ENCODE measurements at places on chromosomes 7 and 10.

GRCh38 chr7:43584195-43584586, 1.3 kb downstream of the STK17A start:
- no peak for DNase-seq

GRCh38 chr10:74164716-74165529, 13.9 kb downstream of the ADK start:
- DNase-seq: no peak

DNA sequence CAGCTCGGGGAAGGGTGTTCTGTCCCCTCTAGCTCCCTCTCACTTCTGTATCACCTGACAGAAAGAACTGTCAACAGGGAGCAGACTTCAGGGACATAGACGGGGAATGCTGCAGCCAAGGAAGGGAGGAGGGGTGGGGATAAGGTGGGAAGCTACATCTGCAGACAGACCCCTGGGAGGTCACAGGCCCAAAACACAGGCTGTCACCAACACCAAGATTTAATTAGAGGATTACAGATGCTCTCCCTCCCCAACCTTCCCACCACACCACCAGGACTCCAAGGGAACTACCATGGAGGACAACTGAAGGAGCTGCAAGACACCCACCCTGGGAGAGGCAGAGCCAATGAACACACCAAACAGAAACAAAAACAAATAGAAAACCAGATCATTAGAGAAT, 425.2 kb upstream of the VSTM2A start:
- no peak for DNase-seq

DNA sequence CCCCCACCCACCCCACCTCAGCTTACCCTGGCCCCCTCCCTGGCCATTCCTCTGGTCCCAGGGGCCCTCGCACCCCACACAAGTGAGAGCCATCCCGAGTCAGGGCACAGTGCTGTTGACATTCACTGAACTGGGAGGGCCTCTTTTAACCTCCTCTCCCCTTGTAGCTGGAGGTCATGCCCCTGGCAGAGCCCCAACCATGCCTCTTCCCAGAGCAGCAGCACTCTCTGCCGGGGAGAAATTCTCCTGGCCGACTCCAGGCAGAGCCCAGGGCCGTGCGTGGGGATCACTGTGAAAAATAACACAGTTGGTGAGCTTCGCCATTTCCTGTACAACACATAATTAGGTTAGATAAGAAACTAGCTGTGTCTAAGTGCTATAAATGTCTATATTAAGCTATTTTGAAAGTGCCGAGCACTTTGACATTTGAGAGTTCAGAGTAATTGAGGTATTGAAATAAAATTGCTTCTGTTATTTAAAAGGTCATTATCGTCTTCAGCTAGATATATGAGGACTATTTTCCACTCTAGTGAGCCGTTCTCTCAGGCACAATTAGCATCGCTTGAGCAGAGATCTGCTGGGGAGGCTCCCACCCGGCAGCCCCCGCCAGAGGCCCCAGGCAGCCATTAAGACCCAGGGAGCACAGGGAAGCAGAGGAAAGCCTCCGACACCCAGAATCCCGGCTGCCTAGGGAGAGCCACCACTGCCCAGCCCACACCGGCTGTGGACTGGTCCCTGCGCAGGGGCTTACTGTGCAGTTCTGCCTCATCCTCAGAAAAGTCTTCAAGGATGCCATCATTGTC, 62.4 kb upstream of the LRRC18 start:
- no peak for DNase-seq

DNA sequence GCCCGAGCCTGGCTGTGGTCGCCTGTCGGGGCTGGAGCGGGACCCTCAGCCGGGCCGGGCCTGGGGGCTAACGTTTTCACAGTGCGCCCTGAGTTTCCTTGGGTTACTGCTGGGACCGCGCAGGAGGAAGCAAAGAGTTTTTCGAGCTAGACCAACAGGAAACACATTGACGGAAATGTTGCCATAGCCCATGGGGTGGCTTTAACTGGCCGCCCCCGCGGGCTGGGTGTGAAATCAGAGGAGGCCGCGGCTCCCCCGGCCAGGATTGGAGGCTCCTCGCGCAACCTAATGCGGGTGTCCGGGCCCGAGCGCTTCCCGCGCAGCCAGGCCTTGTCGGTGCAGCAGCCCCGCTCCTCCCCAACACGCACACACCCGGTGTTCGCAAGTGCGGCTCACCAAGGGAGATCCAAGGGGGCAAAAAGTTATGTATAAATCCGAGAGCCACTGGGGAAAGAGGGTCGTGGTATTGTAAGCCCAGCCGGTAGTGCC, 1.9 kb downstream of the HHEX start:
- DNase-seq: no peak

DNA sequence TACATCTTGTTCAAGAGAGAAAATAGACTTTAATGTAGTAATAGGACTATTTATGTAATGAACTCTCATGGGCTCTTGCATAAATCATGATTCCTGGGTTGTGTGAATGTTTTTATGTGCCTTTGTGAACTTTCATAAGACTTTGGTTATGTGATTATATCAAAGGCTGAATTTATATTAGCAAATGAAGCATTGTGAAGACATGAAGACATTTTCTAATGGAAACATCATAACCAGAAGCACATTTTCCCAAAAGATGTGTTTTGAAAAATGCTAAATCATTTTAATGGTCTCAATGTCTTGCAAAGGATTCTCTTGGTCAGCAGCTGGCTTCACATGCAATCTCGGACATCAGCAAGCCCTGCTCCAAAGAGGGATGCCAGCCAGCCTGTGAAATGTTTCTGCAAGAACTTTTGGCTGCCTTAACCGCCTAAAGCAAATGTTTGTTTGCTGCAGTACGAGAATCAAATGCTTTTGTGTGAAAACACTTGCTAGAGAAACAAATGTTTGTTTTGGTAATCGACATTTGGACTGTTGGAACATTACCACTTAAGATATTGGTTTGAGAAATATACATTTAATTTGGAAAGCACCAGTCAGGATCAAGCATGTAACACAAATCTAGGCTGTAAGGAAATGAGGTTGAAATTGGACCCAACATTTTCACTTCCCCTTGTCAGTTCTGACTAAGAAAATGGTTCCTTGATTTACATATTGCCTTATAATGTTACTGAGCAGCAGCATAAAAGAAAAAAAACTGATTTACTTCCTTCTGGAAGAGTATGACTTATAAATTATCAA, 102.1 kb downstream of the RTKN2 start:
- no peak for DNase-seq

- no peak for DNase-seq
Observed at GRCh38 chr10:6348096-6348874, 145.6 kb downstream of the PFKFB3 start.

DNA sequence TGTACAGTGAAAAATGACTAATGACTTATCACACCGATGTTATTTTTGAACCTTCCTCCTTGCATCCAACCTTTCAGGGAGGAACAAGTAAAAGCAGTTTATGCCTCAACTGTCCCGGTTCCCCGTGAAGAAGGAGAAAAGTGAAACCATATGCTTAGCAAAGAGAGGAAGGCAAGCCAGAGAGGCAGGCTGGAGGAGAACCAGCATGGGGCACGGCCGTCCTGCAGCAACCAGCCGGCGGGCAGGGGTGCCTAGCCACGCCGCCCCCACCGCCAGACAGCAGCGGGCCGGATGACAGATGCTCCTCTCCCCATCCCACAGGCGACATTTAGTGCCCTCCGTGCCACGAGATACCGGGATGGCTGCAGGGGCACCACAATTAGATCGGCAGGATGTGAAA, 421.4 kb upstream of the MGMT start:
- DNase-seq: no peak

DNA sequence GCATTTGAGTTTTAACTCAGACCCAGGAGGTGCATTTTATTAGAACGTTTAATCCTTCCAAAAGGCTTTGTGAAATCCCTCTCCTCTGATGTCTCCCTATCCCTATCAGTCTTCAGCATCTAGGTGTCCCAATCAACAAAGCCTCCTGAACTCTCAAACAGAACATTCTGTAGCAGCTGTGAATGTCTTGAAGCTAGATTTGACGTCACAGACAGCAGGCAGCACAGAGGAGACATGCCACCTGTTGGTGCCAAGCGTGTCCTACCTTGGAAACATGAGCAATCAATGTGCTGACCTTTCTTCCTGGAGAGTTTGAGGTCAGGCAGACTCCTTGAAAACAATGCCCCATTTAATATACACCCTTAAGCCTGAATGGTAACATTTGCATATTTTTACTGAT, 125.5 kb downstream of the RNLS start:
- DNase-seq: no peak

GRCh38 chr7:46131916-46132795, 211.1 kb upstream of the IGFBP3 start:
- DNase-seq: no peak

DNA sequence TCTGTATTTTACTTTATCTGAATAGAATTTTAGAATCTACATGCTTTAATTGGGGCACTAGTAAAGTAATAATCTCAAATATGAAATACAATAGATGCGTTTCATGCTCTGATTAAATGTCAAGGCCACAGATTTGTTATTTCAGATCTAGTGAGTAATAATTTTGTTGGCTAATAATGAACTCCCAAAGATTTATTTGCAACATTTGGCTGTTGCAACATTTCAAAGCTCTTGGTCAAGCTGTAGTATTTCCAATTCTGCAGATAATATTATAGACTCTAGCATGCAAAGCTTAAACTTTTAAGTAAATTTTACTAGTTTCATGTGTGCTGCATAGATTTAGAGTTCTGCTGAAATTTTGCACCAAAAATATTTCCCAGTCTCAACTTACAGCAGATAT, 16.7 kb downstream of the LRRN3 start:
- no peak for DNase-seq

DNA sequence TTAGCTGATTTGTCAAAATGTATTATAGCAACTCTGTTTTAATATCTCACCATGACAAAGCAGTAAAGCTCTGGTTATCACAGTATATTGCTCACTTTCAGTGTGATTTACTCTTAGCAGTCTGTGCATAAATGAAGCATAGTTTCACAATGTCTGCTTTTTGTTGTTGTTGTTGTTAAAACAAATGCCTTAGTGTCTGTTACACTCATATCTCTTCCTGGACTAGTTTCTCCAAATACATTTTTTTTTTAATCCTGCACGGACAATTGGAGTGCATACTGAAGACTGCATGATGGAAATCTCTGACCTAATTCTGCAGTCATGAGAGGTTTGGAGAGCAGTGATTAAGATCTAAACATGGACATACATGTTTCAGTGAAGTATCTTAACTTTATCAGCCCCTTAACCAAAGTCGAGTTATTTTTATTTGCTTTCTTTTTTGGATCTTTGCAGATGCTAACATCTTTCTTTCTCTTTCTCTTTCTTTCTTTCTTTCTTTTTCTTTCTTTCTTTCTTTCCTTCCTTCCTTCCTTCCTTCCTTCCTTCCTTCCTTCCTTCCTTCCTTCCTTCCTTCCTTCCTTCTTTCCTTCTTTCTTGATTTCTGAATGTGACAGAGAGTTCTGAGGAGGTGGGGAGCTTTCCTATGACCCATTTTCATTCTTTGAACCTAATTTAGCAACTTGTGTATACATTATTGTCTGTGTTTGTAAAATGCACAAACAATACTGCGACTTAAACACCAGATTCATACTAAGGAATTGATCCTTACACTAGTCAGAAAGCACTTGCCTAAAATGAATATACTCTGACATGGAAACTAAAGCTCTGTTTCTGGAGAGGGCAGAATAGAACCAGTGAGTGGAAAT, 161.5 kb upstream of the AGR3 start:
- no peak for DNase-seq

- peak; percentile 58 for DNase-seq
Observed at GRCh38 chr10:24952707-24953645, 570 bp upstream of the PRTFDC1 start.

DNA sequence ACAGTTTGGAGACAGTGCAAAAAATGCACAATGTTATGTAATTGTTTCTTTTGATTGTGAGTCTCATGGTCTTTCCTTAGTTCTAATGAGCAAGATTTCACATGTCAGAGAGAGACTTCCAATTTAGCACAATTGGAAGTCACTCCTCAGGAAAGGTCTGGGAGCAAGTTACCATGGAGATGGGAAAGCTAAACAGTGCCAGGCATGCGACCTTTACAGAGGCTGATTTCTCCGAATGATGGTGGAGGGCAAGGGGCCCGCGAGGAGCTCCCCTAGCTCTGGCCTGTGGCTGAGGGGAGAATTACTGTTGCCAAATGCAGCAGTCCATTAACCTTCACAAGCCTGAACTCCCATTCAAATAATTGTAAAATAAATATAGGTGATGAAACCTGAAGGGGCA, 59.3 kb downstream of the CDCA7L start:
- DNase-seq: no peak

GRCh38 chr10:33459602-33460001, 125.1 kb upstream of the NRP1 start:
- no peak for DNase-seq

- DNase-seq: no peak
Observed at GRCh38 chr10:89805599-89806013, 104.2 kb downstream of the KIF20B start.

DNA sequence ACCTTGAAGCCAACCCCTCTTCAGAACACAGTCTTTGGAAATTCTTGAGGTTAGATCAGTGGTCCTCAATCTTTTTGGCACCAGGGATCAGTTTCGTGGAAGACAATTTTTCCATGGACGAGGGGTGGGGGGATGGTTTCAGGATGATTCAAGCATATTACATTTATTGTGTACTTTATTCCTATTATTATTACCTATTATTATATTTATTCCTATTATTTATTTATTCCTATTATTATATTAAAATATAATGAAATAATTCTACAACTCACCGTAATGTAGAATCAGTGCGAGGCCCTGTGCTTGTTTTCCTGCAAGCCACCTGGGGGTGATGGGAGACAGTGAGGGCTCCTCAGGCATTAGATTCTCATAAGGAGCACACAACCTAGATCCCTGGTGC, 17.9 kb downstream of the CAMK1D start:
- no peak for DNase-seq

- DNase-seq: no peak
Observed at GRCh38 chr10:101708870-101709269, 13.9 kb upstream of the FBXW4 start.

DNA sequence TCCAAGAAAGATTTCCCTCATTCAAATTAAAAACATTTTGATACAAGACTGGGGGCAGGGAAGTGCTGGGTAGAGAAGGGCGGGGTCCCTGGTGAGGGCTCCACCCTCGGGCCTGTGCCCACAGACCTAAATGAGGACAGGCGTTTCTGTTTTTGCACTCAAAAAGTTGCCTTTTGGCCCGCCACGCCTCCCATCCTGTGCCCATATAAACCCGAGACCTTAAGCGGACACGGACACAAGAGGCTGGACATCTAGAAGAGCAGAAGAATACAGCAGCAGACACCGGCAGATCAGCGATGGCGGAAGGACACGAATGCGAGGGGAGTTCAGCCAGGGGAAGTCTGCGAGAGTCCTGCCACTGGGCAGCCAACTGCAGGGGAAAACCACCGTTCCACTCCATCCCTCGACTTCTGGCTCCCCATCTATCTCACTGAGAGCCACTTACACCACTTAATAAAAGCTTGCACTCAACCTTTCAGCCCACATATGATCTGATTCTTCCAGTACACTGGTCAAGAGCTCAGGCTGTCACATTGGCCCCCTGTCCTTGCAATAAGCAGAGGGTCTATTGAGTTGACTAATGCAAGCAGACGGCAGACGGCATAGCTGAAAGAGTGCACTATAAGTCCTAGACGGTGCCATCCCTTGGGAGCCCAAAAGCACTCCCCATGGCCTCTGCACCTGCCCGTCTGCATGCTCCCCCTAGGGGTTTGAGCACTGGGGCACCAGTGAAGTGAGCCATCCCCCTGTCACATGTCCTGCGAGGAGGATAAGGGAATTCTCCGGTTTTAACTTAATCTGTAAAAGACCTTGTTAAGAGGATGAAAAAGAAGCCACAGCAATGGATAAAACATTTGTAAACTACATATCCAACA, 181.8 kb upstream of the PRSS1 start:
- DNase-seq: no peak

- DNase-seq: no peak
Observed at GRCh38 chr10:7520507-7521485, 110.0 kb upstream of the SFMBT2 start.
